ENCODE measurements at places on chromosomes 6 and 20.

- DNase-seq: no peak
These were observed 7.9 kb downstream of the R3HDML start for GRCh38 chr20:44344723-44345122.

DNA sequence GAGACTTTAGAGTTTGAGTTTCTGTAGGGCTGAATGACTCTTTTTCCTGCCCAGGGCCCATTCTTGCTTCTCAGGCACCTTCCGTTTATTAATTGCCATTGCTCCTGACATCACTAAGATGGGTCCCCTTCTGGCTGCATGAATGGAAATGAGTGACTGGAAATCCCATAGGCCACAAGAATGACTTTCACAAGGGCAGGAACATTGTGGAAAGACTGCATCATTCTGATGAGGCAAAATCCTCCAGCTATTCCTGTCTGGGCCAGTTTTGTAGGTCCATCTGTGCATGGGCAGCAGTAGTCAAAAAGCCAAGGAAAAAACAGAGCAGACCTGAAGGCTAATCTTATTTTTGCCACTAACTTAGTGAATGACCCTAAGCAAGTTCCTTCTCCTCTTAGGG, 19.3 kb downstream of the TMEM74B start:
- DNase-seq: no peak

DNA sequence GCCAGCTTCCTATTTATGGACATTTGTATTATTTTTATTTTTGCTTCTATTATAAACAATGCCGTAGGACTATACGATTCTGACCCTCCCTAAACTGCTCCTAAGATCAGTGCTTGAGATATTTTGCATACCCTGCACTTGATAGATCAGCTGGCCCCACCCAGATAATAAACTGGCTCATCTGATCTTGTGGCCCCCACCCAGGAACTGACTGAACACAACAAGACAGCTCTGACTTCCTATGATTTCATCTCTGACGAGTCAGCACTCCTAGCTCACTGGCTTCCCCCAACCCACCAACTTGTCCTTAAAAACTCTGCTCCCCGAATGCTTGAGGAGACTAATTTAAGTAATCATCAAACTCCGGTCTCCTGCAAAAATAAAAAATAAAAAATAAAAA, 34.9 kb upstream of the TFAP2A start:
- DNase-seq: no peak

GRCh38 chr20:37686762-37687477, 6.9 kb upstream of the CTNNBL1 start:
- no peak for DNase-seq

GRCh38 chr6:30998785-30999184, 11.5 kb upstream of the MUC22 start:
- no peak for DNase-seq

DNA sequence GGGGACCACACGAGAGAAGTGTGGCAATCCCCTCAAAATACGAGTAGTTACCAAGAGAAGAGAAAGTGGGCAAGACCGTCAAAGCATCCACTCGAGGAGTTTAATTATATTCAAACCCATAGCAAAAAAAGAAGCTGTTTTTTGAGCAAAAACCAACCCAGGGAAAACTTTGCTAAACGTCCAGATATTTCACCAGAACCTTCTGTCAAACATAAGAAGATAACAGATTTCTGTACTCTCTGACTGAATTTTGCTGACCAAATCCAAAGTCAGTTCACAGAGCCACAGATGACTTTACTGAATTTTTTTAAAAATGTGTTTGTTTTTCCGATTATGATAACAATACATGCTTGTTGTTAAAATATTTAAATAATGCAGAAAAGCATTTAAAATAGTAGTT, 145.6 kb upstream of the PTPN1 start:
- no peak for DNase-seq

- no peak for DNase-seq
These were observed 16.2 kb downstream of the ADGRB3 start for GRCh38 chr6:68651011-68651985.

GRCh38 chr6:168715643-168716481, 274.9 kb downstream of the SMOC2 start:
- no peak for DNase-seq

- DNase-seq: no peak
These were observed 103.4 kb downstream of the SYNDIG1 start for GRCh38 chr20:24572862-24573261.

- no peak for DNase-seq
These were observed 6.8 kb upstream of the BTN1A1 start for GRCh38 chr6:26493258-26493657.

DNA sequence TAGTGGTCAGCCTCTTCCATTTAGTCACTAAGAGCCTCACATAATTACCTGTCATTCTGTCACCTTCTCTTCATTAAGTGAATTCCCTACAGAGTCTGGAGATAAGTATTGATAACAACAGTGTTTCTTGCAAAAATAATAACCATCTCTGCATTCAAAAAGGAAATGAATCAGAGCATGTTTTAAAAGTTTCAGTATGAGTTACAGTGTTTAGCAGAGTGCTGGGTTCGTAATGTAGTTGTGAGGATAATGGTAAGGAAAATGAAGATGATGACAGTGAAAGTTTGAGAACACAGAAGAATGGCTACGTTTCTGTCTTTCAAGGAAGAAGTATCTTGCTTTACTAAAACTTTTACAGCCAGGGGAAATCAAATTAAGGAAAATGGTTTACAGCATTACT, 31.3 kb downstream of the GPRC6A start:
- no peak for DNase-seq

DNA sequence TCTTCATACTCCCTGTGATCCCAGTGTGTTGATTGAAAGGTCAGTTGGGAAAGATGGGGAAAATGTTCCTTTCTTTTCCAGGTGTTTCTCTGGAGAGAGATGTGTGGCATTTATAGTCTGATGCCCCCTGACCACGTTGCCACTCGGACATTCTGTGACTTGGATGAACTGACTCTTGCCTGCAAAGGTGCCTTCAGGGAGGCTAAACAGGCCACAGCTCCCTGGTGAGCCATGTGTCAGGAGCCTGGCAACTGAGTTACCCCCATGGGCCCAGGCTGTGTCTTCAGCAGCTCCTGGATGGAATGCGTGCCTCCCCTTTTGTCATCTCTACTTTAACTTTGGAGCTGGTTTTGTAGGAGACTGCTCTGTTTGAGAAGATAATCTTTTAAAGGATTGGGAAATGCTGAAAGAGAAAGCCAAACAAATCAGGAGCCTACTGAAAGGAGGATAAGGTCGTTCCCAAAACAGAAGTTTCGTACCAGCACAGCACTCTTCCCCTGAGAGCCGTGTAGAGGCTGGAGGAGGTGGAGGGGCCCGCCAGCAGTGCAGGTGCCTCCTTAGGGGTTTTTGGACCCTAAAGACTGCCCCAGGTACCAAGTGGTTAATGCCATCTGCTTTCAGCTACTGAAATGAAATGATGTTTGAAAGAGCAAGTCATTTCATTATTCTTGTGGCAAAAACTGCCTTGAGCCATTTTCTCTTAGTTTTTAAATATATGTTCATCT, 322.8 kb downstream of the ZFAND3 start:
- DNase-seq: no peak

DNA sequence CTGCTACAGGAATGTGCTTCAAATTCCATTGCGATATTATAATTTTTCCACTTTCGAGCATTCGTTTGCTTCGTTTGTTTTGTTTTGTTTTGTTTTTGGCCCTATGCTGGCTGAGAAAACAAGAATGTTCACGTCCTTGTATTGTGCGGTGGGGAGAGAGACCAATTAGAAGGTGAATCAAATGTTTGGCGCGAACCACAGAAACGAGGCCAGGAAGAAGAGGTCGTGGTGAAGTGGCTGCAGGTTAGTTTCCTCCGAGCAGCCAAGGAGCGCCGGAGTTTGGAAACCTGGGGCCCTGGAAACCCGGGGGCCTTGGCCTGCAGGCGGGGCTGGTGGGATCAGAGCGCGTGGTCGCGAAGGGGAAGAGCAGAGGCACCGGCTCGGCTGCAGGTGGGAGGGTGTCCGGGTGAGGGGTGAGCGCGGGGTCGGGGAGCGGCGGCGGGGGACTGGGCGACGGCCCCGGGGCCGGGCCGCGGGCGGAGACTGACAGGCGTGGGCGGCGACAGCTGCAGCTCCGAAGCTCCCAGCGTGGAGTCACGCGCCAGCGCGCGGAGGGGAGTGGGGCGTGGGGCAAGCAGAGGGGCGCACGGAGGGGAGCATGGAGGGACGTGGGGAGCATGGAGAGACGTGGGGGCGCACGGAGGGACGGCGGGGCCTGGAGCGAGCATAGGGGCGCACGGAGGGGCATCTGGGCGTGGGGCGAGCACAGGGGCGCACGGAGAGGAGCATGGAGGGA, 141.5 kb upstream of the PDE10A start:
- no peak for DNase-seq

DNA sequence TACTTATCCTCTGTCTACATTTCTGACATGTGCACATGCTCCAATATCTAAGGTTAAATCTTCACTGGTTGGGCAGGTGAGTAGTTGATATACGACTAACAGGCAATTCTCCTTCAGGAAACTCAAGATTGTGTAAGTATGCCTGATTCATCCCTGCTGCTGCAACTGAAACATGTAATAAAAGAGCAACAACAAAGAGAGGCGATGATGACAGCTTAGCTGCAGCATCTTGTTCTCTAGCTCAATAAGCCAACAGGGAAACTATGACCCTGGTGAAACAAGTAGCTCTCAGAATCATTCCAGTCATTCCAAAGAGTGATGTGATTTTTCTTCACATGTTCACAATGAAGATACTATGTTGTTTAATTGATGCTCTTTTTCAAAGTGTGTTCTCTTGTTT, 74.4 kb downstream of the ELOVL4 start:
- no peak for DNase-seq

DNA sequence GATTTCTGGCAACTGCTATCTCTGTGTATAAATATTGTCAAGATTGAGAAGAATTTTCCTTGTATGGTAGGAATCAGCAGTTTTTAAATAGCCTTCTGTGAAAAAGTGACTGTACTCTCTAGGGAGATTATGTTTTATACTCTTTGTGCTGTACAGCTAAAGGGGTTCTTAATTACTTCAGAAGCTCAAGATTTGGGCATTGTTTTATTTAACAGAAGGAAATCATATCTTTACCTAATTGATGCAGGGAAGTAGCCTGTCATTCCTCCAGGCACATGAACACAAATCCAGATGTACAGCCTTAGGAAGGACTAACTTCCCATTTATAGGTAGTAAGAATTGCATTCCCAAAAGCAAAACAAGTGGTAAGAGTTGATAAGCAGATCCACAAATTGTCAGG, 1.3 kb downstream of the CALHM5 start:
- DNase-seq: no peak

GRCh38 chr6:134199848-134200606, 117.9 kb downstream of the SGK1 start:
- DNase-seq: no peak

DNA sequence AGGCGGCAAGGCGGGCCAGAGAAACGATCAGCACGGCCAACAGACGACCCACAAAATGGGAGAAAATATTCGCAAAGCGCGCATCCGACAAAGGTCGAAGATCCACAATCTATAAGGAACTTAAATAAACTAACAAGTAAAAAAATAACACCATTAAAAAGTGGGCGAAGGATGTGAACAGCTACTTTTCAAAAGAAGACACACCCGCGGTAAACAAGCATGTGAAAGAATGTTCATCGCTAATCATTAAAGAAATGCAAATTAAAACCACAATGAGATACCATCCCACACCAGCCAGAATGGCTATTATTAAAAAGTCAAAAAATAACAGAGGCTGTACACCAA, 117.8 kb upstream of the SIRPA start:
- no peak for DNase-seq

GRCh38 chr20:38032585-38033329, 499 bp downstream of the TTI1 start:
- no peak for DNase-seq

GRCh38 chr6:40000964-40001515, 66.8 kb upstream of the MOCS1 start:
- DNase-seq: no peak

GRCh38 chr6:143695130-143695968, 17.6 kb downstream of the PHACTR2 start:
- no peak for DNase-seq

DNA sequence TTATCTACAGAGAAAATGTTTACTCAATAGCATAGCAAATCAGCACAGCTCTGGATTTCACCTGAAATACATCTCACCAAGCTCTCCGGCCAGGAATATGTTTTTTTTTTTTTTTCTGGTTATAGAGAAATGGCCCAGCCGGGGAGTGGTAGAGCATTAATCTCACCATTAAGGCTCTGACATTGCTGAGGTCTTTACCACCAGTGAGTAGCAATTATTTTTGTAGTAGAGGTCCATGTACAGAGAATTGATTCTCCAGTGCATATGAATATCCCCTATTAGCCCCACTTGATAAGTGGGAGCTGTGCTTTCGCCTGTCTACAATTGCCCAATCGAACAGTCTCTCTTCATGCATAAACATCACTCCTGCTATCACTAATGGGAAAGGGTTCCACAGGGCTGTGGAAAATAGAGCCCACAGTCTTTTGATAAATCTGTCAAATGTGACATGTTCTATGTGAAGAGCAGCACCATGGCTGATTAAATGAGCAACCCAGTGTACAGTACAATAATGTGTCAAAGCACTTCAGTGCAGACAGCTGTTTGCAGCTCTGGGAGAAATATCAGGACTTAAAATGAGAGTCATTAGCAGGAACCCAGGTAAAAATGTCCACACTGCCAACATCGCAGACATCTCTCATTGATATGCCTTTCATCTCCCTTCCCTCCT, 227.1 kb upstream of the ID4 start:
- no peak for DNase-seq

GRCh38 chr6:145368075-145368474, 367.2 kb downstream of the EPM2A start:
- DNase-seq: no peak

DNA sequence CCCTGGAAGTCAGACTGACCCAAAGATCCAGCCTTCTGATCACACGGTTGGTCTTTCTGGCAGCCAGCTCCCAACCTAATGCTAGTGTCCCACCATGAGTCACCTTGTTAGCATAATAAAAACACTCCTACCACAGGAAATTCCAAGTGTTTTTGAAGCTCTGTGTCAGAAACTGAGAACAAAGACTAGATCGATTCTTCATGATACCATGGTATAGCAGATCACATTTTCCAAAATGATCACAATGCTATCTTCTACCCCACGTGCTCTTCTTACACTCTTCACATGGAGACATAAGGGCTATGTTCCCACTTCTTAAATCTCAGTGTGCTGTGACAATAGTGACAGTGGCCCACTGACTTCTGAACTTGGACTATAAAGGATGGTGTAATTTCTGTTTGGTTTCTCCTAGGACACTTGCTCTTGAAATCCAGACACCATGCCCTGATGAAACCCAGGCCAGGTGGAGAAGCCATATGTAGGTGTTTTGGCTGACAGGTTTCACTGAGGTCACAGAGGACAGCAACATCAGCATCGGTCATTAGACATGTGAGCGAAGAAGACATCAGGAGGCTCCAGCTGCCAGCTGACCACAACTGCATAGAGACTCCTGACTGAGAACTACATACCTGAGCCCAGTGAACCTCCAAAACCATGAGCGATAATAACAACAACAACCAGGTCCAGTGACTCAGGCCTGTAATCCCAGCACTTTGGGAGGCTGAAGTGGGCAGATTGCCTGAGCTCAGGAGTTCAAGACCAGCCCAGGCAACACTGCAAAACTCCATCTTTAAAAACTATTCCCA, 57.5 kb downstream of the MKKS start:
- no peak for DNase-seq

Measured in stimulated activated CD8-positive, alpha-beta memory T cell treated with anti-CD3 and anti-CD28 coated beads, Interleukin-15, amount 100 ng/mL, for 1 hour (primary cell).